ENCODE measurements at places on chromosomes 16 and 17. TPM values are rescaled to one million over a fixed set of nuclear protein-coding genes. Genes with fewer than 3 reads are reported as not detected.

DNA sequence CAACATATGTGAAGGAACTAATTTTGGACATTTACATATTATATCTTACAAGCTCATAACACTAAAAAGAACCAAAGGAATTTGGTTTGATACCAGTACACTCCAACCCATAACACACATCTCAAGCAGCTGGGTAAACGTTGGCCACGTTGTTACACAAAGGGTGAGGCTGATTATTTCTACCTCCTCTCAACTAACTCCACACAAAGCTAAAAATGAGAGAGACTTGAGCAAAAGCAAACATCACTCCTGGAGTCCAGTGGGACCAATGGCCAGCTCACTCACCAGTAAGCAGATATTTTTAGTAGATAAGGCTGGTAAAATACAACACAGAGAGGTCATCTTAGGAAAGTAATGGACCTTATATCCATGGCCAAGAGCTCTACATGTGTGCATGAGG is 207.6 kb downstream of the MRTFB start:
- DNase-seq: no peak

- DNase-seq: no peak
Measured at GRCh38 chr16:15970202-15970601, 20.8 kb downstream of the ABCC1 start.

DNA sequence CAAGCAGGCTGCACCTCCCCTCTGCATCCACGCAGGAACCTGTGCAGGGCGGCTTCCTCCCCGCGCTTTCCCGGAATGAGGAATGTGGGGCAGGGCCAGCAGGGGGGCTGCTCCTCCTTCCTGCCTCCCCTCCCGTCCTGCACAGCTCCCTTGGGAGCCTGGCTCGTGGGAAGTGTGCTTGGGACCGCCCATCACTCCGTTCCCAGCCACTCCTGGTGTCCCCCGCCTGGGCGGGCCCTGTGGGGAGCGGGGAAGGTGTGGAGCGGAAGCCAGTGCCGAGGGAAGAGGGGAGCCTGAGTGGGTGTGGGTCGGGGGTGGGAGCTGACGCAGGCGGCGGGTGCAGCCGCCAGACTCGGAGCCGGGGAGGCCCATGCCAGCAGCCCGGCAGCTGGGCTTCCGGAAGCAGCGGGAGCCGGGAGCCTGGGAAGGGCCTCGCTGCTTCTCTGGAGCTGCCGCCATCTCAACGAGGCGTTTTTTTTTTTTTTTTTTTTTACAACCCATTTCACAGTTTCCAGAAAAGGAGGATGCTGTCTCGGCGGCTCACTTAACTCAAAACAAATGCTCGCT is 24.1 kb downstream of the BAHCC1 start:
- DNase-seq: peak; percentile 95

The RAB37 gene
- 3.2 TPM for total RNA-seq

- no peak for DNase-seq
Measured at GRCh38 chr16:4477966-4478365, 1.8 kb downstream of the HMOX2 start.

The GAS7 gene
- 115 TPM for total RNA-seq

DNA sequence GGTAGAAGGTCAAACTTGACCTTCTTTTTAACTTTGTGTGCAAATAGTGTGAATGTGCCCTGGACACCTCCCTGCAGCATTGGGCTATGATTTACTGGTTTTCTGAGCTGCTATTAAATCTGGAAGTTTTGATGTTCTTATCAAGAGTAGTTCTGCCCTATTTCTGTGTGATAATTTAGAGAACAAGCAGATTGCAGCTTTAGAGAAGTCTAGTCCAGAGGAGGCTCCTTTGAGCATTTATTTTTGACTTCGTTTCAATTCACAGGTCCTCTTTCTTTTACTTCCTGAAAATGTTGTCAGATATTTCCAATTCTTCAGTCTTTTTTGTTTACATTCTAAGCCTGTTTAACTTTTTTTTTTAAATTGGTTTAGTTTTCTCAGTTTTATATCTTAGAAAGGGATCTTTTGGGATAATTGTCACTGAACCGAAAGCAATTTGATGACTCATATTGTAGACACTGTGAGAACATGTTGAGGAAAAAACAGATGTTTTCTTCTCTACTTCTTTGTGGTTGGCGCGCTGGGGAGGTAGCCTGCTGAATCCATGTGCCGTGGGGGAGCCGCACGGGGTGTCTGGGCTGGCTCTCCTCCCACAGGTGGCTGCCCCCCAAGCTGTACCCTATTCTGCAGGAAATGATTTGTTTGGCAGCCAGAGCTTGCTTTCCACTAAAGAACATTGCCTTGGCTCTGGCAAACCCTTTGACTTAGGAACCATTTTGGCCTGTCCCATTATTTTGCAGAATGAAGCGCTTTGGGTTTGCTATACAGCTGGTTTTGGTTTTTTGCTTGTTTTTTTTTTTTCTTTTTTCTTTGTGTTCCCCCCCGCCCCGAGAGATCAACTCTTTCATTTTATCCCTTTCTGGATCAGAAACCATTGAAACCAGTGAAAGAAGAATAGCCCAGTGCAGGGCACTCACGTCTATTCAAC is 53.4 kb downstream of the MFSD11 start:
- no peak for DNase-seq

The AANAT gene
- not detected for total RNA-seq

GRCh38 chr16:30060836-30061554 is 4.6 kb upstream of the ALDOA start:
- no peak for DNase-seq

GRCh38 chr17:42110301-42111264 is 1.9 kb downstream of the DHX58 start:
- DNase-seq: no peak

The CES3 gene
- total RNA-seq: 0.63 TPM

DNA sequence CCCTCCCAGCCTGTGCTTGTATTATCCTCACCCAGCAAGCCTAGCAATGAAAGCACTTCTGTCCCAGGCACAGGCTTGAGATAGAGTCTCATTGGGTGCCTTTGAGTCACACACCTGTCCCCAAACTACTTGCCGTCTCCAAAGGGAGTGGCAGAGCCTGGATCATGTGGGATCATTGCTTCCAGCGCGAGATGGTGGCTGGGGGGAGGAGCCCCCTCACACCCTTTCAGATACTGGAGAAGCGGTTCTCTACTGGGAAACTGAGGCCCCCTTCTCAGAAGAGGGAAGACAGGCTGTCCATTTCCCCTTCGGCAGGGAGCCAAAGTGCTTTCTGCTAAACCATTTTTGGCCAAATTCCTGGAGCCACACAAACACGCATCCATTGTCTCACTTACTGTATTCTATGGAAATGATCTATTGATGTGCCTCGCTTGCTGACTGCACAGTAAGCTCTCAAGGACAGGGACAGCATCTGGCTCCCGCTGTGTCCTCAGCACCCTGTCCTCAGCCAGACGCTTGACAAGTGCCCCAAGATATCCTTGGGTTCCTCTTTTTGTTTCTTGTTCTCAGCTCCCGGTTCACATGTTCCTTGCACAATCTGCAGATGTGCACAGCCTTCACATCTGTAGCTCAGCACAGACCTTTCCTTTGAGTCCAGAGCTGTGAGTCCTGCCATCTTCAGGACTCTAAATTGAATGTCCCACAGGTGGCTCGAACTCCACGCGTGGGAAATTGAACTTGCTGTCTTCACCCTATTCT is 26.0 kb upstream of the DLX3 start:
- no peak for DNase-seq

The CHD9 gene
- 44.2 TPM for total RNA-seq

The TOX3 gene
- total RNA-seq: not detected

The BRIP1 gene
- 0.77 TPM for total RNA-seq

The HSD17B2 gene
- not detected for total RNA-seq

GRCh38 chr17:50412188-50412732 is 13.8 kb upstream of the ACSF2 start:
- DNase-seq: no peak

DNA sequence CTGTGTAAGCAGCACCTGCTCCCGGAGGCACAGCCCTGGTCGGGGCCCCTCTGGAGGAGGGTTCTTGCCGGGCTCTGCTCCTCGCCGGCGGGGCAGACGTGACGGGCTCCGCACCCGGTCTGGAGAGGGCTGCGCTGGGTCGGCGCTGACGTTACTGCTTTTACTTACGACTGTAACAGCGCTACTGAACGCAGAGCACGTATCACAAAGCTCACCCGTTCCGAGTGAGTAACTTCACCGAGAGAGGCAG is 1.3 kb upstream of the RAB40C start:
- DNase-seq: peak; percentile 57

GRCh38 chr17:83143817-83144231 is 64.4 kb downstream of the METRNL start:
- DNase-seq: no peak

GRCh38 chr16:535446-536405 is 8.2 kb downstream of the CAPN15 start:
- peak; percentile 64 for DNase-seq

GRCh38 chr17:27457731-27458523 is 1.7 kb downstream of the KSR1 start:
- no peak for DNase-seq

- DNase-seq: no peak
Measured at GRCh38 chr16:11547118-11547916, 39.4 kb downstream of the LITAF start.

DNA sequence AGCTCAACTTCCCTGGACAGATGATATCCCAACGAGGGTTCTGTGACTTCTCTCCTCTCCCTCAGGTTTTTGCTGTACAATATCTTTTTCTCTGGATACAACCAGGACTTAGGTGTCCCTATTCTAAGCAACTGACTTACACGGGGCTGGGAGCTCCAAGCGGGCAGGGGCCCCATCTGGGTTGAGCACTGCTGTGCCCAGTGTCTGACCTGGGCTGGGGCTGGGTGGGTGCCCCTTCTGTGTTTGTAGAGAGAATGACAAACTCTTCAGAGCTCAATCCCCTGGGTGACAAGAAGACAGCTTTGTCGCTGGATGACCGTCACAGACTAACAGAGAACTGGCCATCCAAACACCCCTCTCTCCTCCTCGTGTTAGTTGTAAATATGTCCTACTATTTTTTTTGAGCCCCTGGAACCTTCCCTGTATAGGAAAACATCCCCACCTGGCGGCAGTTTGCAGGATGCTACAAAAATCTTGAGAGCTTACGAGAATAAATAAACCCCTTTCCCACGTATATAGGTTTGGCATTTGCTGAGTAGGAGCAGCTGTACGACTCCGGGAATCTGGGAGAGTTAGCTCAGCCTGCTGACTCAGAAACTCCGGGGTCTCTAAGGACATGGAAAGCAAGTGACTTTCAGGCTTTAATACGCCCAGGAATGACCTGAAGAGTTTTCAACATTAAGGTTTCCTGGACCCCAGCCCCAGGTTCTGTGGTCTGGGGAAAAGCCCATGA is 23.7 kb upstream of the RCVRN start:
- no peak for DNase-seq

The RTN4RL1 gene
- total RNA-seq: 6.2 TPM

DNA sequence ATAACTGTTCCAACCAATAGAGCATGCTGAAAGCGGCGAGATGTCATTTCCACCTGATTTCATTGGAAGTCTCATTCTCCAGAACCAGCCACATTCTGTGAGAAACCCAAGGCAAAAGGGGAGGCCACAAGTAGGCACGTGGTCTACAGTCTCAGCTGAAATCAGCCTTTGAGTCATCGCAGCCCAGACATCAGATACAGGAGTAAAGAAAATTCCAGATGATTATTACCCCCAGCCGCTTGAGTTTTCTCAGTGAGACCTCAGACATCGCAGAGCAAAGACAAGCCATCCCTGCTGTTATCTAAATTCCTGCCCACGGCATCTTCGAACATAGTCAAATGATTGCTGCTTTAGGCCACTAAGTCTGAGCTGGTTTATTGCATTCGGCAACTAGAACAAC is 23.1 kb downstream of the STAT3 start:
- no peak for DNase-seq

The CTNS gene
- total RNA-seq: 8.3 TPM

Data from left cardiac atrium (tissue), 4 donors.